ENCODE measurements at places on chromosomes 4 and X.

GRCh38 chr4:78885598-78885997 lies 53.6 kb downstream of the PAQR3 start:
- DNase-seq: no peak

- no peak for DNase-seq
Measured at GRCh38 chr4:186081202-186081807, 12.3 kb downstream of the TLR3 start.

DNA sequence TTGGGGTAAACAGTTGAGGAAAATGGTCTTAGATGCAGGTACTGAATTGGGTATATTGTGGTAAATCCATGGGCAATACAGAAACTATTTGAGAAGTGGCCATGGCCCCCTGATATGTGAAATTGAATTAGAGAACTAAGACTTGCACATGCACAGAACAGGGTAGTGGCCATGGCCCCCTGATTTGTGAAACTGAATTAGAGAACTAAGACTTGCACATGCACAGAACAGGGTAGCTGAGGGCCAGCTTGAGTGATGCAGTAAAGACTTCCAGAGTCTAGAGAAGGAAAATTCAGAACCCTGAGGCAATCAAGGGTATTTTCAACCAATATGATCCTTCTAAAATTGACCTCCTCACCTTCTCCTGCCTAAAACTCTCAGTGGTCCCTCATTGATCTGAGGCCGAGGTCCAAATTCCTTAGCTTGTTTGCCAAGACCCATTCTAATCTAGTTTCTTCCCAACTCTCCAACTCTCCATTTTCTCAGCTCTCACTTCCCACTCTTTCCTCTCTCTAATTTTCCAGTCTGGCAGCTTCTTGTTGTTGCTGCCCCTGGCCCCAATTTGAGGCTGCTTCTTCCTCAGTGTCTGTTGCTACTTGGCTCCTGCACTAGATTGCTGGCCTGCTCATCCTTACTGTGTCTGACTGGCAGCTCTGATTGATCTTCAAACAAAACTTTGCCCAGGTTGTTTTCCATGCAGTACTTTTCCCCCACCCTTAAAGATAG lies 72.4 kb downstream of the FRAS1 start:
- DNase-seq: no peak

DNA sequence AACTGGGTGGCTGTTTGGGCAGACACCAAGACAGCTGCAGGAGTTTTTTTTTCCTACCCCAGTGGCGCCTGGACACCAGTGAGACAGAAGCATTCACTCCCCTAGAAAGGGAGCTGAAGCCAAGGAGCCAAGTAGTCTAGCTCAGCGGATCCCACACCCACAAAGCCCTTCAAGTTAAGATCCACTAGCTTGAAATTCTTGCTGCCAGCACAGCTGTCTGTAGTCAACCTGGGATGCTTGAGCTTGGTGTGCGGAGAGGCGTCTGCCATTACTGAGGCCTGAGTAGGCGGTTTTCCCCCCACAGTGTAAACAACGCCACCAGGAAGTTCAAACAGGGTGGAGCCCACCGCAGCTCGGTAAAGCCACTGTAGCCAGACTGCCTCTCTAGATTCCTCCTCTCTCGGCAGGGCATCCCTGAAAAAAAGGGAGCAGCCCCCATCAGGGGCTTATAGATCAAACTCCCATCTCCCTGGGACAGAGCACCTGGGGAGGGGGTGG lies 171.4 kb downstream of the ARHGEF9 start:
- no peak for DNase-seq

GRCh38 chr4:164177153-164177552 lies 576.8 kb upstream of the SMIM31 start:
- no peak for DNase-seq

DNA sequence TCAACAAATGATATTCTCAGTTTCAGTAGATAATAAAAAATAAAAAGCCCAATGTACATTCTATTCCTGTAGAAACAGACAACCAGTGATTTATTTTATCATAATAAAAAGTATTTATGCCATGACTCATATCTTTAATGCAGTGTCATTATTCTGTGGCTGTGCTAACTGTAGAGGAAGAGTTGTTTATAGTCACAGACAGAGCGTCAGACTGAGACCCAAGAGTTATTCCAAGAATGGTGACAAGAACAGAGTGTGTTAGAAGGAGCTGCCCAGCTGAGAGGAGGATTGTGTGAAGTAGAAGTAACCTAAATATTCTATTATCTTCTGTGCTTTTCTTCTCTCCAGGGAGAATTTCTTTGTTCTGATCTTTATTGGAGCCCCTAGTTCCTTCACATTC lies 210.7 kb downstream of the PPP1R2C start:
- DNase-seq: no peak

GRCh38 chr4:123127218-123127617 lies 204.8 kb upstream of the NUDT6 start:
- DNase-seq: no peak

GRCh38 chr4:25756503-25756902 lies 100.9 kb downstream of the SLC34A2 start:
- DNase-seq: no peak

Data from NCI-H2107 (cell line).